ENCODE measurements at places on chromosomes 16 and 17. TPM values are rescaled to one million over a fixed set of nuclear protein-coding genes. Genes with fewer than 3 reads are reported as not detected.

DNA sequence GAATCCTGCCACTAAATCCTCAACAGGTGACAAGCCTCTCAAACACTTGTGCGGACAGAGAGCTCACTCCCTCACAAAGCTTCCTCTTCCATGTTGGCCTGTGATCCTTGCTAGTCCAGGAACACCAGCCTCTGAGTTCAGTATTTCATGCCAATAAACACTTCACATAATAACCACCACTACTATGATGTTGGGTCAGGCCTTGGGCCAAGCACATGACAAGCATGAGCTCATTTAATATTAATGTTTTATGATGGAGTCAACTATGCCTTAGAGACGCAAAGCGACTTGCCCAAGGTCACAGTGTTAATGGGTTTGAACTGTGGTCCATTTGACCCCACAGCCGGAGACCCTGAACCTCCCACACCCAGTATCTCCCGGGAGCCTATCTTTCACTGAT, 129.1 kb downstream of the GAS7 start:
- DNase-seq: peak; percentile 50

Gene CSH1
- total RNA-seq: not detected

GRCh38 chr16:74757349-74757748, 17.3 kb downstream of the FA2H start:
- no peak for DNase-seq

DNA sequence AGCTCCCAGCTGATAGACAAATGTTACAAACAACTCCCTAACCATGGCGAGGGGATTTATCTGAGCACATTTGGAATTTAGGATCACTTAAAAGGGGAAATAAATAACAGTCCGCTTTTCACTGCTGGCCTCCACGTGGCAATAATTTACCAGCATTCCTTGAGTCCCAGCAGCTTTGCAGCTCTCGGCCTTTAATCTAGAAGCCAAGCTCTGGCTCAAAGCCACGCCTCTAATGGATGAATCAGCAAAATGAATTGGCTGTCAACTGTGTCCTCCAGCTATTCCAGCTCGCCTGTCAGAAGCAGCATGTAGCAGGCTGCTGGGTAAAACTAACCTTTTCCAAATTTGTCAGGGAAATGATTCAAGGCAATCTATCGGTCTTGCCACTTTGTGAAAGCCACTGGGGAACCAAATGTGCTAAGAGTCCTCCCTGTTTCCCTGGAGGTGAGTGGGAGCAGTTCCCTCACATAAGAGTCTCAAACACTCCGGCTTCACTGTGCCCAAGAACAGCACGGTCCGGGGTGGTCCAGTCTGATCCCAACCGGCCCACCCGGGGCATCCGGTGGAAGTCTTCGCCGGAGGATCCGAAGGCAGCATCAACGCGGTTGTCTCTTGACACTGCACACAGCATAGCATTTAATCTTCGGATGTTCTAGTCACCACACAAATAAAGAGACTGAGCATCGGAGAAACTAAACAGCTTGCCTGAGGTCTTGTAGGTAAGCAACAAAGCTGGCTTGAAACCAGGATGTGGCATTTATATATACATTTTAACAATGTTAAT, 143.3 kb downstream of the PARN start:
- DNase-seq: peak; percentile 87

Gene ACSM2A
- not detected for total RNA-seq

GRCh38 chr17:50920041-50920410, 53.9 kb upstream of the TOB1 start:
- no peak for DNase-seq

DNA sequence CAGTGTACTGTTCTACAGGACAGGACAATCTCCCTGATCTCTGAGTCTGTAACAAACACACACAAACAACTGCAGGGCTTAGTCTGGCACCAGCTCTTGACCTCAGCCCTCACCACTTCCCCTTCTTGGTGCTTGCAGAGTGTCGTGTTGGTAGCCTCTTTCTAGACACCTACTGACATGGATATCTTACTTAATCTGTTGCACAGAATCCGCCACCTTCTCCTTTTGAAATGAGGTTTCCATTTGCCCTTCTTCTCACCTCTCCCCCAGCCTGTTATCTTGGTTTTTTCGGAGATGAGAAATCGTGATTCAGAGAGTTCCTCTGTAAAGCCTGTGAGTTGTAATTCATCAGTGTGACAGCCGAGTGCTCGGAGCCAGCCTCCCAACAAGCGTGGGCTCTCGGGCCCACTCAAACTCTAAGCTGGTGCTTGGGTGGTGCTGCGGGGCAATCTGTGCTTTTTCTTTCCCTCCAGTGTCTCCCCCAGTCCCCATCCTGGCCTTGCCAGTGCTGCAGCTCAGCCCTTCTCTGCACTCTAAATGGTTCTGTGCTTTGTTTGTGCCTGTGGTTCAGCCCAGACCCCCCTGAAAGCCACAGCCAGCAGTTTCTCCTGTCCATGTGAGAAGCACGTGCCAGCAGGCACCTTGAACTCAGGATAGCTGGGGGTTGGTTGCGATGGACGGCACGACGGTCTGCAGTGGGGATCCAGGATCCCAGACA, 28.1 kb downstream of the KIAA0513 start:
- no peak for DNase-seq

GRCh38 chr17:75689441-75689873, 22.3 kb downstream of the SAP30BP start:
- no peak for DNase-seq
